T-helper 17 cell (primary cell): ENCODE measurements at places on chromosomes 5 and 9.

DNA sequence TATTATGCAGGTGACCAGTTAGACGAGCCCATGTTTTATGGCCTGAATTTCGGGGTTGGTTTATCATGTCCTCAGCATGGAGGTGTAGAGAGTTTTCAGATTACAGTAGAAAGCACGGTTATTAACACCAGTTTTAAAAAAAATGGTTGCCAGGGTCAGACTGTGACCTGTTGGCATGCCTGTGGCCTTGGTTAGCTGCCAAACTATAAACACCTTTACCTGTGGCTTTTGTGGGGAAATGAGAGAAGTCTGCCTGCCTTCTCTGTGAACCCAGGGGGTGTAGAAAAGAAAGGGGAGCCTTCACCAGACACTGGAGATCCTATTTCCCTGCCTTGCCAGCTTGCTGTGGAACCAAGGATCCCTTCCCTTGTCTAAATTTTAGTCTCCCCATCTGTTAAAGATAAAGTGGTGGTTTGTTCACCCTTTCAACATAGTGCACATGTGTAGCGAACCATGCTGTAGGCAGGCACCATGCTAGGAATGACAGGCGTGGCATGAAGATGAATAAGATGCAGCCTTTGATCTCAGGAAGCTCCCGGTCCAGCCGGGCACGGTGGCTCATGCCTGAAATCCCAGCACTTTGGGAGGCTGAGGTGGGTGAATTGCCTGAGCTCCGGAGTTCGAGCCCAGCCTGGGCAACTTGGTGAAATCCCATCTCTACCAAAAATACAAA is 6.1 kb upstream of the PHF19 start:
- no peak for DNase-seq

GRCh38 chr9:37693260-37693659 is 42.5 kb downstream of the FRMPD1 start:
- no peak for DNase-seq

DNA sequence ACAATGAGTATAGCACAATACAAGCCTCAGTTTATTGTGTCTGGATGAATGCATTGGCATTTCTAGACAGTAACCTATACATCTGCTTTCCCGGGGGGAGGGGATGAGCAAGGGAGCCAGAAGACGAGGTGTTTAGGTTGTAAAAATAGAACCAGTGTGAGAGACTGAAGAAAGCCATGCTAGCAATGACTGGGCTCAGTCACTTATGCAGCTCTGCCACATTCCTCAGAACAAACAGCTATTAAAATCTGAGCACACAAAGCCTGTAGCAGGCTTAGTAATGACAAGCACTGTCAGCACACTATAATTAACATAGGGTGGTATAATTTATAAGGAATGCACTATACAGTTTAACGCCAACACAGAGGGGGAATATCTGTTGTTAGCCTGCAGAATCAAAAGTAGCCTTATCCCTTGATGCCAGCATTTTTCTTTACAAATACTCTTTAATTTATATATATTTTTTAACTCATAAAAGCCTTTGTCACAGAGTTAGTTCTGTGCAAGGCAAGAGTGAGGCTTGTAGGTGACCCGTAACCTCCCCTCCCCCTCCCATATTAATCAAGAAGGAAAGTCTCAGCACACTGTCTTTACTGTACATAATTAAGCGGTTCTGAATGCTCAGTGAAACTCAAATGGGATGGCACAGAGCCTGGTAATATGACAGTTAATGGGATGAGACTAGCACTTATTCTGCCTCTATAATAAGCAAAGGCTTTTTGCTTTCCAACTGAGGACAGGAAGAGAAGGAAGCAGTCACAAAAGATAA is 295.4 kb downstream of the CSNK1G3 start:
- no peak for DNase-seq

GRCh38 chr5:65861830-65862241 is 64.5 kb upstream of the ERBIN start:
- no peak for DNase-seq

- no peak for DNase-seq
These were observed 82.5 kb upstream of the ZNF169 start for GRCh38 chr9:94176608-94177007.

DNA sequence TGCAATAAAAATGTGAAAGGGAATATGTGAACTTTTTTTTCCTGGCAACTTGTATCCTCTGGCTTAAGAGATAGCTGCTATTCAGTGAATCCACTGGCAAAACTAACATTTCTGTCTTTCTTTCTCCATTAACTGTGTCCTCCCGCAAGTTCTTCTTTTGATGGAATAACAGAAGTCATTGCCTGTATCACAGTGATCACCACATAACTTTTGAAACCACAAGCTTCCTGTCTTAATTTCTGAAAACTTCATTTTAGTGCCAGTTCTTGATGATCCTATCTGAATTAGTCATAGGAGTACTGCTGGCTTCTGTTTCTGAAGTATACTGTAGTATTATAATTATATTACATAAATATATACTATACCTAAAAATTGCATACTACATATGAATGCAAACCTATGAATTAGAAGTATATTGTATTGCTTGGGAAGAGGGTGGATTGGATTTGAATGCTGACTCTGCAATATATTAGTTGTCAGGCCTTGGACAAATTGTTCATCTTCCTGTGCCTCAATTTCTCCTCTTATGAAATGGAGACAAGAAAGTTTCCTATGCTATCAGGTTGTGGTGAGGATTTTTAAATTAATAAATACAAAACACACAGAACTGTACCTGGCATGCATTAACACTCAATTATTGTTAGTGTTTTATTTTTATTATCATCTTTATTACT is 441.6 kb downstream of the CETN3 start:
- DNase-seq: no peak
